ENCODE measurements at places on chromosomes 2 and 18. TPM values are rescaled to one million over a fixed set of nuclear protein-coding genes. Genes with fewer than 3 reads are reported as not detected.

EPAS1 gene
- 300 TPM for total RNA-seq

UBXN2A gene
- total RNA-seq, result 17.0 TPM

CDKL4 gene
- total RNA-seq, result 0.44 TPM

THSD7B gene
- 7.6 TPM for total RNA-seq

CCDC68 gene
- total RNA-seq, result 16.5 TPM

CRACDL gene
- 25.5 TPM for total RNA-seq

ERICH2 gene
- 1.4 TPM for total RNA-seq

KYNU gene
- 18.7 TPM for total RNA-seq

SKOR2 gene
- total RNA-seq, result not detected

TDRD15 gene
- 0.10 TPM for total RNA-seq

LYG2 gene
- total RNA-seq, result not detected

CYS1 gene
- total RNA-seq, result 4.0 TPM

SEPTIN2 gene
- 480 TPM for total RNA-seq

FNDC4 gene
- 3.7 TPM for total RNA-seq

ZSWIM2 gene
- total RNA-seq, result not detected

LGALSL gene
- total RNA-seq, result 10.0 TPM

KRTCAP3 gene
- total RNA-seq, result 52.9 TPM

RGPD4 gene
- total RNA-seq, result 0.08 TPM

DHRS9 gene
- total RNA-seq, result 1.1 TPM

MTCL1 gene
- 150 TPM for total RNA-seq

ATP6V1B1 gene
- 2.4 TPM for total RNA-seq

PTRHD1 gene
- 38.4 TPM for total RNA-seq

COL4A4 gene
- 12.1 TPM for total RNA-seq

DLX1 gene
- total RNA-seq, result not detected

ACOXL gene
- 52.7 TPM for total RNA-seq

Measured in ureter (tissue), 1 donor.